Activated naive CD8-positive, alpha-beta T cell treated with anti-CD3 and anti-CD28 coated beads, Interleukin-2, amount 10 ng/mL, durations not matched to agents 7 days and 5 days (primary cell): ENCODE measurements at places on chromosomes 2 and 18.

DNA sequence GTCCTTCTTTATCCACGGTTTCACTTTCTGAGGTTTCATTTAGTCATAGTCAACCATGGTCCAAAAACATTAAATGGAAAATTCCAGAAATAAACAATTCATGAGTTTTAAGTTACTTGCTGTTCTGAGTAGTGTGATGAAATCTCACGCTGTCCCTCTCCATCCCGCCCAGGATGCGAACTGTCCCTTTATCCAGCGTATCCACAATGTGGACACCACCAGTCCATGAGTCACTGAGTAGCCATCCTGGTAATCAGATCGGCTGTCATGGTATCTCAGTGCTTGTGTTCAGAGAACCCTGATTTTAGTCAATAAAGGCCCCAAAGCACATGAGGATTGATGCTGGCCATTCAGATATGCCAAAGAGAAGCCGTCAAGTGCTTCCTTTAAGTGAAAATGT lies 3.7 kb downstream of the SP140L start:
- H3K27ac ChIP-seq = peak overlapping the region; percentile 71
- no peaks in the 10 kb centered on the region for H3K27me3 ChIP-seq
- peaks cover 62% of the 10 kb centered on the region for H3K4me1 ChIP-seq
- no peak for DNase-seq
- peaks cover 72% of the 10 kb centered on the region for H3K36me3 ChIP-seq
- H3K4me3 ChIP-seq = peak overlapping the region; percentile 97

- no peak for DNase-seq
- peak overlapping the region; percentile 2 for H3K4me3 ChIP-seq
- no peaks in the 10 kb centered on the region for H3K27me3 ChIP-seq
- peaks cover 5% of the 10 kb centered on the region for H3K36me3 ChIP-seq
- H3K4me1 ChIP-seq = peaks cover 23% of the 10 kb centered on the region
Measured at GRCh38 chr2:217735034-217735433, 267.8 kb downstream of the TNS1 start.

- peak overlapping the region; percentile 9 for H3K27ac ChIP-seq
- H3K4me1 ChIP-seq = peaks cover 12% of the 10 kb centered on the region
- H3K27me3 ChIP-seq = no peaks in the 10 kb centered on the region
- no peak for DNase-seq
- no peak overlapping the region for H3K4me3 ChIP-seq
- peaks cover 24% of the 10 kb centered on the region for H3K36me3 ChIP-seq
Measured at GRCh38 chr2:31987454-31988220, 23.2 kb downstream of the MEMO1 start.

DNA sequence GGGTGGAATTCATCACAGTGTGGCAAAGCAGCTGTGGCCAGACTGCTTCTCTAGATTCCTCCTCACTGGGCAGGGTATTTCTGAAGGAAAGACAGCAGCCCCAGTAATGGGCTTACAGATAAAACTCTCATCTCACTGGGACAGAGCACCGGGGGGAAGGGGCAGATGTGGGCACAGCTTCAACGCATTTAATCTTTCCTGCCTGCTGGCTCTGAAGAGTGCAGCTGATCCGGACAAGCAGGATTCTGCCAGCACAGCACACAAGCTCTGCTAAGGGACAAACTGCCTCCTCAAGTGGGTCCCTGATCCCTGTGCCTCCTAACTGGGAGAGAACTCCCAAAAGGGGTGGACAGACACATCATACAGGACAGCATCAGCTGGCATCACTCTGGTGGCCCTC lies 779.9 kb upstream of the CNTNAP5 start:
- no peak for DNase-seq
- H3K27me3 ChIP-seq = no peaks in the 10 kb centered on the region
- H3K4me3 ChIP-seq = no peak overlapping the region
- no peaks in the 10 kb centered on the region for H3K36me3 ChIP-seq

GRCh38 chr18:22675006-22675405 lies 257.3 kb upstream of the CTAGE1 start:
- no peaks in the 10 kb centered on the region for H3K4me1 ChIP-seq
- H3K36me3 ChIP-seq = no peaks in the 10 kb centered on the region
- no peak overlapping the region for H3K27ac ChIP-seq
- DNase-seq = no peak

GRCh38 chr2:48279344-48280090 lies 250.4 kb upstream of the STON1 start:
- no peak for DNase-seq
- no peak overlapping the region for H3K27ac ChIP-seq
- H3K27me3 ChIP-seq = no peaks in the 10 kb centered on the region
- peaks cover 21% of the 10 kb centered on the region for H3K36me3 ChIP-seq

DNA sequence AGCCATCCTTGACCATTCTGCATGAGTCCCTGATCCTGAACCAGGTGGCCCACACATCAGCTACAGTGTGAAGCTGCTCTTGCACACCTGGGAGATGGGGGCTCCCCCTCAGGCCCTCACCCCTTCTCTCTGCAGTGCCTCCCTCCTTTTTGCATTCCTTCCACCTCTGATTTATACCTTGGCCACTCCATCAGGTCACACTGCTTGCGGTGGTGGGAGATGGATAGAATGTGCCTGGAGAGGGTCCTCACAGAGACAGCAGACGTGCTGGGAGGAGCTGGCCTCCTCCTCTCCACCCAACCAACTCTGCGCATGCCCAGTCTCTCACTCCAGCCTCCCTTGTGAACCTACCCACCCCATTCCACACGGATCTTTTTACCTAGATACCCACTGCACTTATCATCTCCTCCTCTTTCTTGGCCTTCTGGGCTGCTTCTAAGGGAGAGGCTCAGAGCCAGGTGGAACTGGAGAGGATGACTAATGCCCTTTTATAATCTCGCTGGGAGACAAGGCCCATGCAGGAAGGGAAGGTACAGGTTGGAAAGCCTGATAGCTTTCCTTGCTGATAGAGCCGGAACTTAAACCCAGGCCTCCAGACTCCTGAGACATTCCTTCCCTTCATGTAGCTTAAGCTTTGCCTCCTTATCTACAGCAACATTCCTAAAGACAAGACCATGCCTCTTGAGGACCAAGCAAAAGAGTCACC lies 205.1 kb downstream of the ZBTB7C start:
- no peaks in the 10 kb centered on the region for H3K36me3 ChIP-seq
- DNase-seq = no peak
- no peaks in the 10 kb centered on the region for H3K4me1 ChIP-seq
- peaks cover 16% of the 10 kb centered on the region for H3K27me3 ChIP-seq

GRCh38 chr2:186884587-186884986 lies 35.6 kb upstream of the ZSWIM2 start:
- H3K36me3 ChIP-seq = no peaks in the 10 kb centered on the region
- H3K4me3 ChIP-seq = no peak overlapping the region
- H3K27ac ChIP-seq = no peak overlapping the region
- no peaks in the 10 kb centered on the region for H3K4me1 ChIP-seq

GRCh38 chr2:175889701-175890302 lies 112.3 kb downstream of the LNPK start:
- H3K4me1 ChIP-seq = no peaks in the 10 kb centered on the region
- H3K36me3 ChIP-seq = no peaks in the 10 kb centered on the region
- H3K27ac ChIP-seq = no peak overlapping the region
- H3K4me3 ChIP-seq = no peak overlapping the region
- no peak for DNase-seq
- peaks cover 22% of the 10 kb centered on the region for H3K27me3 ChIP-seq

- peaks cover 17% of the 10 kb centered on the region for H3K4me1 ChIP-seq
- no peaks in the 10 kb centered on the region for H3K27me3 ChIP-seq
- peaks cover 2% of the 10 kb centered on the region for H3K36me3 ChIP-seq
- no peak overlapping the region for H3K4me3 ChIP-seq
Measured at GRCh38 chr18:67239826-67240225, 276.7 kb downstream of the DSEL start.

- no peaks in the 10 kb centered on the region for H3K36me3 ChIP-seq
- H3K27me3 ChIP-seq = peaks cover 2% of the 10 kb centered on the region
- no peak overlapping the region for H3K4me3 ChIP-seq
Measured at GRCh38 chr18:8450013-8450412, 159.2 kb upstream of the RAB12 start.

- no peak for DNase-seq
- peaks cover 1% of the 10 kb centered on the region for H3K4me1 ChIP-seq
- no peaks in the 10 kb centered on the region for H3K36me3 ChIP-seq
- H3K27me3 ChIP-seq = peaks cover 27% of the 10 kb centered on the region
- no peak overlapping the region for H3K27ac ChIP-seq
Measured at GRCh38 chr2:888906-889566, 61.6 kb upstream of the SNTG2 start.

- peaks cover 1% of the 10 kb centered on the region for H3K4me1 ChIP-seq
- H3K4me3 ChIP-seq = no peak overlapping the region
- DNase-seq = no peak
- no peaks in the 10 kb centered on the region for H3K27me3 ChIP-seq
Measured at GRCh38 chr2:58870704-58871103, 629.6 kb upstream of the FANCL start.

- peak overlapping the region; percentile 38 for H3K4me3 ChIP-seq
- peaks cover 27% of the 10 kb centered on the region for H3K36me3 ChIP-seq
- H3K4me1 ChIP-seq = peaks cover 46% of the 10 kb centered on the region
- H3K27me3 ChIP-seq = no peaks in the 10 kb centered on the region
Measured at GRCh38 chr2:189304360-189304759, 124.8 kb upstream of the COL5A2 start.

DNA sequence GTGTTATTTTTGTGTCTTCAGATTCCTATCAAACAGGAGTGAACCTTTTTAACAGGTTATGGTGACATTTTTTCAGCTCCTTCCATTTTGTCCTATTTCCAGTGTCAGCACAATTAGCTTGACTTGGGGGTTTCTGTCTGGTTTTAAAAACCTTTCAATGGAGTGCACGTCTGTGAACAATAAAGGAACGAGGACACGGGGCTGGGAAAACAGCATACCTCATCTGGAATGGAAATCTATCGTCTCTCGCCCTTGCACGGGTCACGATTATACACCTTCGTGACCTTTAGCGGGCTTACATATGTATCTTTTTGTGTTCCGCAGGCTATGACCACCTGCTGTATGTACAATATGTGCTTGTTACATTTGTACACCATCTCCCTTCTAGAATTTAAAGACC lies 2.3 kb upstream of the ZNF532 start:
- peaks cover 5% of the 10 kb centered on the region for H3K4me1 ChIP-seq
- peak overlapping the region; percentile 59 for H3K4me3 ChIP-seq
- no peak for DNase-seq

GRCh38 chr18:69900941-69901340 lies 46.7 kb downstream of the CD226 start:
- no peaks in the 10 kb centered on the region for H3K27me3 ChIP-seq
- H3K4me3 ChIP-seq = no peak overlapping the region
- DNase-seq = no peak
- peaks cover 44% of the 10 kb centered on the region for H3K4me1 ChIP-seq
- H3K36me3 ChIP-seq = peaks cover 45% of the 10 kb centered on the region

DNA sequence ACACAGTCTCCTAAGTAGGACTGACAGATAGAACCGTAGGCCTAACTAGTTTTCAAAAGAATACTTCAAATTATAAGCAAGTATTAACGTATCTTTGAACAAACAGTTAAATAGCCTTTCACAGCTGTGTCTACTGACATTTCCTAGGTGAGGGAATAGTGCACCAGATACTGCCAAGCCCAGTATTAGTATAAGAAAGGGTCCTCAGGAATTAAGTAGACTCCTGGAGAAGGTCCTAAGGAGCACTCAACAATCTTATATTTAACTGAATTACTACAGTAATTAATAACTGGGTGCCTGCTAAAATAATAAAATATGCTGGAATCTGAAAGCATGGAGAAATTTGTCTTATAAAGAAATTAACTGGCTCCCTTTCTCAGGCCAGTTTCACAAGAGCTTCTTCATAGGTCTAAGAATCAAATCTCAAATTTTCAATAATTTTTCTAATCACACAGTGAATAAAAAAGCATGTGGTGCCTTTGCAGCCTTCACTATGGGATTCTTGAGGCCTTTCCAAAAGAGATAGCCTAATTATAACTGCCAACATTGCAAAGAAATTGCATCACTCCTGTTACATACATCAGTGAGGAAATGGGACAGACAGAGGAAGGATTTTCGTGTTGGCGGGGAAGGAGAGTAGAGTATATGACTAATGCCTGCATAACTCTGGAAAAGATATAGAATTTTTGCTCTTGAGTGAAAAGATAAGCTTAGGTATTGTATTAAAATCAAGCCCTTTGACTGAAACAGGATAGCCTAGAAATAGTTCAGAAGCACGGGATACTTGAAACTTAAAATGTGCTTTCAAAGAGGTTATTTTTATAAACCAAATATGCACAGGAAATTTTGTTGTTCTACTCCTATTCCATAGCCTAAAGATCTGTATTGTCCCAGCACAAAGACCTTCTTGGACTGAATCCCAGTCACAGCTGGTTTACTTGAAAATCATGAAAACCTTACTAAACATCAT lies 228.6 kb upstream of the STK17B start:
- no peaks in the 10 kb centered on the region for H3K36me3 ChIP-seq
- no peak for DNase-seq
- no peaks in the 10 kb centered on the region for H3K4me1 ChIP-seq
- no peak overlapping the region for H3K4me3 ChIP-seq

DNA sequence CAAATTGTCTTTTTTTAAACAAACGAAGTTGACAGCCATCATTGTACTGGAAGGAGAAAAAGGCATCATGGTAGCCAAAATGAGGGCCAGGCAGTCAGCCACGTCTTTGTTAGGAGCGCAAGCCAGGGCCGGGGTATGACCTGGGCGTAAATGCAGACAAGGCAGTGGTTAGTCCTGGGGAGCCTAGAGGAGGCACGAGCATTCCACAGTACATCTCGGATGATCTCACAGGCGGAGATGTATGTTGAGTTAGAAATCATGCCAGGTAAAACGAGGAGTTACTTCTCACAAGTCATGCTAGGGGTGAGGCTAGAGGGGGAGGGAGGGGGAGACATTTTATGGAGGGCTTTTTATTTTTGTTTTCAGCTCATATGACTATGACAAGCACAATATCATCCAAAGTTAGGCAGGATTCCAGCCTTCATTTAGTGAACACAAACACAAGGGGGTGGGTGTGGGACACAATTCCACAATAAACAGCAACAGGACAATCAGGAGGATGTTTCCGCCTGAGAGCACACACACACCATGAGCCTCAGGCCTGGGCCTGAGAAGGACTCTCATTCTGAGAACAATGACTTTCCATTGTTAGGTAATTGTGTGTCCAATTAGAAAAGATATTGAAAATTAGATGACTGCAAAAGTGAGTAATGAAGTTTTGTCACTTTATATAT lies 64.4 kb upstream of the PGAP1 start:
- no peak overlapping the region for H3K4me3 ChIP-seq
- DNase-seq = no peak
- peaks cover 72% of the 10 kb centered on the region for H3K36me3 ChIP-seq
- no peaks in the 10 kb centered on the region for H3K27me3 ChIP-seq
- H3K27ac ChIP-seq = peak overlapping the region; percentile 71

DNA sequence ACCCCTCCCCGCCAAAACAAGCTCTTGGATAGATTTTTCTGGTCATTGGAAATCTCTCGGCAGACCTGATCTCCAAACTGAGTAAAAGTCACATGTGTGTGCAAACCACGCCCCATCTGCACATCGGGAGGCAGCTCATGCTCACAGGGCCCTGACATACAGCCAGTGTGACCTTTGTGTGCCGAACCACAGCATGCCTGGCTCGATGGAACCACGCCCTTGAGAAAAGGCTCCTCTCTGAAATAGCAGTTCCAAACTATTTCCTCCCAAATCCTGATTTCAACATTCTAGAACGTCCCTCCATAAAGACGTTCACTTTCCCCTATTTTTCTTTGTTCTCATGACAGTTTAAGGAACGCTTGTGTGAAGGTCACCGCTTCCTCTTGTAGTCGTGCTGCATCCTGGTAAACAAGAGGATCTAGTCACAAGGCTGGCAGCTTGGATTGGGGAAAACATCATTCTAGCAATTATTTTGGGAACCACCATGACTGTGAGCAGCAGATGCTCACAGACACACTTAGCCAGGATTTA lies 59.3 kb upstream of the MAP4K4 start:
- no peak overlapping the region for H3K4me3 ChIP-seq
- no peak for DNase-seq
- H3K4me1 ChIP-seq = peaks cover 2% of the 10 kb centered on the region

GRCh38 chr2:62423235-62423634 lies 82.8 kb downstream of the TMEM17 start:
- no peak for DNase-seq
- no peaks in the 10 kb centered on the region for H3K36me3 ChIP-seq
- no peaks in the 10 kb centered on the region for H3K4me1 ChIP-seq
